Hindlimb muscle (tissue), 1 donor: ENCODE measurements at places on chromosomes 4 and X. TPM values are rescaled to one million over a fixed set of nuclear protein-coding genes. Genes with fewer than 3 reads are reported as not detected.

DNA sequence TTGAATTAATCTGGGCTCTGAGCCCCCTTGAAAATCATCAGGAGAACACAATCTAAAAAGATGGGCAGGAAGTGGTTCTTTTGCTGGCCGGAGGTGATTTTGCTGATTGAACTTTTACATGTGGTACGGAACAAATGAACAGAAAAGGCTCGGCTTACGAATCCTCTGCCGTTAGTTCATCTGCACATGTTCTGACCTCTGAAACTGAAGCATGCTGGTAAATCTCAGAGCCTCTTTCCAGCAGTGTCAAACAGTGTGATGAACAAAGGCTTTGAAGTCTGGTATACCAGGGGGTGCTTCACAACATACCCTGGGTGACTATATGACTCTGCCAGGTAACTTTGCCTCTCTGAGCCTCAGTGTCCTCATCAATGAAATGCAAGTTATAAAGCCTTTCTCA, 194.2 kb upstream of the C1QTNF7 start:
- DNase-seq: no peak

DNA sequence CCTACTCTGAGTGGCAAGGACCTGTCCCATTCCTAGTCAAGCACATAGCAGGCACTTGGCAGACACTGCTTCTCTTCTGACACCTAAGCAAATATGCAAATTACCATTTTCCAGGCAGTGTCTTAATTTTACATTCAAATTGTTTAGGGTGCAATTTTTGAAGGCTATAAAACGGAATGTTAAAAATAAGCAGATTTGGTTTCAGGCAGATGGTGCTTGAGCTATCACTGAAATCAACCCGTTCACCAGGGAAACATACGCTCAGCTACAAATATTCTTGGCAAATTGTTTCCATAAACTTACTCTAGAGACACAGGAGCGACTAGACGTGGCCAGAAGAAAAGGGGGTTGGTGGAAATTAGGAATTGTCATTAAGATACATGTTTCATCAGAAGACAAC, 45.7 kb downstream of the BEND2 start:
- no peak for DNase-seq

DNA sequence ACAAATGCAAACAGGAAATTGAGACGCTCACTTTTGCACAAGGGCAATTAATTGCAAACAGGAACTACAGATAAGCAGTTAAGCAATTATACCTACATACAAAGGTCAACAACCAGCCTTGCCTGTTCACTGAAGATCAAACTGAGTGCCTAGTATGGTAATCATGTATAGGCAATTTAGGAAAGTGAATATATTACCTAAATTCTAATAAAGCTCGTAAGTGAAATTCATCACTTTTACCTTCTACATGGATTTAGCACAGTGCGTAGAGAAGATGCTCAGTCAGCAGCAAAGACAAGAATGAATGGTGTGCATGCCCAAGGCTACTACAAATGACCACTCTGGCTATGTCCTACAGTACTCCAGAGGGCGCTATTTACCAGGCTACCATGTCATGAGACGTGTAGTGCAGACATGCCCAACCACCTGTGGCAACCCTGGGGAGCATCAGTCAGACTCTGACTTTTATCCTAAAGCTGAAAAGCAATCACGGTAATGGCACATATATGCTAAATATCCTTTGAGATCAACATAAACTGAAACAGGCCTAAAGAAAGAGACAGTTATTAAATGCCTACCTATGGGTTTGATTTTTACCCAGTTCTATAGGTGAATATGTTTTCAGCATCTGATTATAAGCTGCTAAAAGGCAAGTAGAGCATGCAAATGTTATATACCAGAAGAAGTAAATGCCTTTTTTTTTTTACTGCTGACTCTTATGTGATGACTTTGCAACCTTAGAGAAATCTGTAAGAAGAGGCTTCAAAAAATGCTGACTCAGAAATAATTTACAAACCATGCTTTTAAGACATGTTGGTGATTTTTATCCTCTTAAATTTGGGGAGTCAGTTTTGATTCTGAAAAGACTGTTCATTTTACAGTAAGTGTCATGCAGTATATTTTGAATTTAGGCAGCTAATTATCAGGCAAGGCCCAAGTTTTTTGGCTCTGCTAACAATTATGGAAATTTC, 178.0 kb downstream of the PPP3CA start:
- no peak for DNase-seq

- no peak for DNase-seq
These were observed 10.7 kb downstream of the CLNK start for GRCh38 chr4:10673817-10674369.

- no peak for DNase-seq
These were observed 152.8 kb downstream of the RASL11B start for GRCh38 chr4:53014881-53015280.

DNA sequence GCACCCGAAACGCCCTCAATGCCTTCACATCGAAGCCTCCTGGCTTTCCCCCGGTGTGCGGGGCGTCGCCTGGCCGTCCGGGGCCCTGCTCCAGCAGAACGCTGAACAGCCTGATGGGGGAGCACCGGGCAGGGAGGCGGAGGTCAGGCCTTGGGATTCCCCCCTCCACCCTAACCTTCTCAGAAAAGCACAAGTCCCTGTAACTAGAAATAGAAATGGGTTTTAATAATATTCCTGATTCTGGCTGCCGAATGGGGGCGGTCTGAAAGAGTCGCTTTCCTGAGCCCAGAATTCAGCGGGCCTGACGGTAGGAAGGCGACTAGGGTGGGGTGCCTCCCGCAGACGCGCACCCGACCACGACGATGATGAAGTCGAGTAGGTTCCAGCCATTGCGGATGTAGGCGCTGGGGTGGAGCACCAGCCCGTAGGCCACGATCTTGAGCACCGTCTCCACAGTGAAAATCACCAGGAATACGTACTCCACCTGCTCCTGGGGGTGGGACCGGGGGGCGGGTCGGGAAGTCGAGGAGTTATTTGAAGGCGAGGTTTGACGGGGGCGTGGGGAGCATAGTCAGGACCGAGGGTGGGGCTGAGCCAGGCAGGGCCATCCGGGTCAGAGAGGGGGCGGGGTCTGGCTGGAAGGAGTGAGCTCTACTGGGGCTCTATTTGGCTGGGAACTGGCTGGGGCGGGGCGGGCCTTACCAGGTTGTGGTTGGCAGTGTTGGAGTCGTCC, 2.5 kb downstream of the CACNA1F start:
- DNase-seq: no peak

DNA sequence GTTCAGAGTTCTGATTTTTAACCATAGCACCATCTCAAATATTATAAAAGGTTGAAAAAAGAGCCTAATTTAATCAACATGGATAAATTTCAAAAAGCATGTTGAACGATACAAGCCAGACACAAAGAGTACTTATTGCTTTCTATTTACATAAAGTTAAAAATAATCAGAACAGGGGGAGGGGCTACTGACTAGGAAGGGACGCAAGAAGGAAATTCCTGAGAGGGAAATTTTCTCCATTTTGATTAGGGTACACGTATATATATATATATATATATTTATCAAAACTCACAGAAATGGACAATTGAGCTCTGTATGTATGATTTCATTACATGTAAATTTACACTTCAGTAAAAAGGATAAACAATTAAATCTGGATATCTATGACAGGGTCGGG, 482 bp upstream of the MBTPS2 start:
- no peak for DNase-seq

- DNase-seq: no peak
These were observed 109.6 kb downstream of the ANXA3 start for GRCh38 chr4:78661086-78661690.

Gene BTK
- polyA plus RNA-seq: 3.8 TPM

Gene PRRG1
- 15.3 TPM for polyA plus RNA-seq
